ENCODE measurements at places on chromosomes 7 and 10.

- no peak for DNase-seq
These were observed 183.0 kb downstream of the SRPK2 start for GRCh38 chr7:105205592-105206237.

GRCh38 chr10:87931836-87932230, 68.4 kb downstream of the PTEN start:
- no peak for DNase-seq

DNA sequence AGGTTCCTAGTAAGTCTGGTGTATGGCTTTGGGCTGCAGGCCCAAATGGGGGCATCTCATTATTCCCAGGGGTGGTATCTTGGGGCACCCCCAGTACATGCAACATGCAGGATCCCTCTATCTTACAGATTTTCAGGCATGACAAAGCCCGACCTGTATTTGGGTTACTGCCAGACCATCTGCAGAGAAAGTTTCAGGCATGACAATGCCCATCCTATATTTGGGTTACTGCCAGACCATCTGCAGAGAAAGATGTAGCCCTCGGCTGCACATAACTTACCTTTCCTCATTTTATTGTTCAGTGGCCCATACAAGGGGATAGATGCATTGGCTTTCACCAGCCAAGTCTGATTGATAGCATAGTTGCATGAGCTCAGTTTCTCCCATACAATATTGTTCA, 112.2 kb upstream of the RAB18 start:
- no peak for DNase-seq

DNA sequence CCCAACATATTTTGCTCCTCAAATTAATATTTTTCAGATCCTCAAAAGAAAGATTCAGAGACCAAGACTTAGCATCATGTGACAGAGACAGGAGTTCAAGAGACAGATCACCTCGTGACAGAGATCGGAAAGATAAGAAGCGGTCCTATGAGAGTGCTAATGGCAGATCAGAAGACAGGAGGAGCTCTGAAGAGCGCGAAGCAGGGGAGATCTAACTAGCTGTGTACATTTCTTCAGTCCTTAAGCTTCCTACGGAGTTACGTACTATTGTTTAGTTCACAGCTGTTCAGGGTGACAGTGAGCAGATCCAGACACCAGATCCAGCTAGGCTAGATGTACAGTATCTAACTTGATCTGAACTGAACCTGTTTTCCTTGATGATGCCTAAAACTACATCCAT, 61.3 kb downstream of the KLRG2 start:
- DNase-seq, result no peak

DNA sequence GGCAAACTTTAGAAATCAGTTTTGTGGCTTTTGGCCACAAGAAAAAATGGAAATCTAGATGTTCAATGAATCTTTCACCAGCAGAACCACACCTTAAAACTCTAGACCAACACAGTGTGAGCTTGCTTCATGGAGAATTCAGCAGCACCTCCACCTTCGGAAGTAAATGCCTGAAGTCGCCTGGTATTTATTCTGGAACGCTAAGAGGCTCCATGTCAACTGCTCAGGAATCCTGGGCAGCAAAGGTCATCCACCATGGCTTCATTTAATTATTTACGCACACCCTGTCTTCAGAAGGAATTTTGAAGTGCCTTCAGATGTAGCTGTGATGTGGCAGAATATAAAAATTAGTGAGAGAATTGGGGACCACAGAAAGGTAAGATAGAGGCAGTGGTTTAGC, 167.7 kb downstream of the GFRA1 start:
- DNase-seq, result no peak

DNA sequence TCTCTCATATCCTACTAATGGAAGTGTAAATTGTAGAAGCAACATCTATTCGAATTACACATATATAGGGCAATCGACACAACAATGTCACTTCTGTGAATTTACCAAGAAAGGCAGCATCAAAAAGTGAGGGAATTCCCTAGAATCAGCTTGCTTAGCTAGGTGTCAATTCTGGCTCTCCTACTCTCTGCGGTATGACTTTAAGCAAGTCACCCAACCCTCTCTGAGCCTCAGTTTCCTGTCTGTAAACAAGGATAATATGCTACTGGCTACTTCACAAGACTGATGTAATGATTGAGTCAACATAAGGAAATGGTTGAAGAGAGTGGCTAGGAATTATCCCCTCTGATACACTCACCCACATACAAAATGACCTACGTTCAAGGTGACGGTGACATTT, 19.4 kb downstream of the CCDC6 start:
- DNase-seq, result no peak

GRCh38 chr10:13526948-13527863, 1.6 kb downstream of the BEND7 start:
- no peak for DNase-seq

GRCh38 chr10:108166401-108166800, 1001.9 kb upstream of the SORCS1 start:
- DNase-seq, result no peak

GRCh38 chr7:133613250-133613790, 360.4 kb downstream of the EXOC4 start:
- DNase-seq, result no peak

DNA sequence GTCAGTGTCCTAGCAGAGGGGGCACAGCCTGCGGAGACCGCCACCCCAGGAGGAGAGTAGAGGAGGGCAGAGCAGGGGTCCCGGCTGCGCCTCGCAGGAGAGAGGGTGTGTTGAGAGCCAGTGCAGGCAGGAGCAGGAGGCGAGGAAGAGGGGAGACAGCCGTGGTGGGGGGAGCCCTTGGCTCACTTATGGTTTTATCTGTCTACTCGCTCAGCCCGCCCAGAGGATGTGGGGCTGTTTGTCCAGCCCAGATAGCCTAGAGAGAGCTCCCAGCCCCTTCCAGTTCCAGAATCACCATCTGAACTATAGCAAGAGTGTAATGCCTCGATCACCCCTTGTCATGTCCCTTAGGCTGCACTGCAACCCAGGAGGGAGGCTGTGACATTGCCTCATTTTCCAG, 26.6 kb downstream of the SLC29A3 start:
- no peak for DNase-seq

DNA sequence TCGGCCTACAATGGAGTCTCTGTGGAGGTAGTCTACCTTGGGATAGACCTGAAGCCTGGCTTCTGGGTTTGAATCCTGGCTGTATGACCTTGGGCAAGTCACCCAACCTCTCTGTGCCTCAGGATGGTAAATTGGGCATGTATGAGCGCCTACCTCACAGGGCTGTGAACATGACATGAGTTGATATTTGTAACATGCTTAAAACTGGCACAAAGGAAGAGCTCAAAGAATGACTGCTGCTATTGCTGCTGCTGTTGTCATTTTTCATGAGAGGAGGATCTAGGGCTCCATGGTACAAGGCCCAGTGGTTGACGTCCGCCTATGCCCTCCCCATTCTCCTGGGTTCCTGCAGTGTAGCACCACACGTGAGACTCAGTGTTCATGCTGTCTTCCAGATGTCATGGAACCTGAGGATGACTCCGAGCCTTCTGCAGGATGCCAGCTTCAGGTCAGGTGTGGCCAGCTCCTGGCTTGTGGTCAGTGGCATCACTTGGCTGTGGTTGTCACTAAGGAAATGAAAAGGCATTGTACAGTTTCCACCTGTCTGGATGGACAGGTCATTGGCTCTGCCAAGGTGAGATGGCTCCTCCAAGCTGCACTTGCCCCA, 95.0 kb downstream of the WDFY4 start:
- DNase-seq, result no peak

- peak; percentile 23 for DNase-seq
These were observed 547.8 kb upstream of the IGFBP3 start for GRCh38 chr7:46468753-46469356.
